ENCODE measurements at places on chromosomes 7 and 10. TPM values are rescaled to one million over a fixed set of nuclear protein-coding genes. Genes with fewer than 3 reads are reported as not detected.

- DNase-seq: no peak
Measured at GRCh38 chr7:125424721-125425120, 495.1 kb upstream of the POT1 start.

DNA sequence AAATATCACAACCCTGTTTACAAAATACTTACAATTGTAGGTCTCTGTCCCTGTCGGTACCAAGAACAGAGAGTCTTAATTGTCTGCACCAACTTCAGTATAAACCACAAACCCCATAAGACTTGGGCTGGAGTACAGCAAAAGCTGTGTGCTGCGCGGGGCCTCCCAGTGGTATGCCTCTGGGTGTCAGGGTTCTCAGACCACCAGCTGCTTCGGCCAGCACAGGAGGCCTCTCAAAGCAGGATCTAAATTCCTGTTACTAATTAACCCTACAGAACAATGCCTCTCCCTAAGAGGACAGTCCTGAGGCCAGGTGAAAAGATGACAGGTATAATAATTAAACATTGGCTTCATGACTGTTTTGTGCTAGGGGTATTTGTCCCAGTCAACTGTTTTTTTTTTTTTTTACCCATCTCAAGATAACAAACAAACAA lies 957 bp upstream of the SVIL start:
- DNase-seq: no peak

DNA sequence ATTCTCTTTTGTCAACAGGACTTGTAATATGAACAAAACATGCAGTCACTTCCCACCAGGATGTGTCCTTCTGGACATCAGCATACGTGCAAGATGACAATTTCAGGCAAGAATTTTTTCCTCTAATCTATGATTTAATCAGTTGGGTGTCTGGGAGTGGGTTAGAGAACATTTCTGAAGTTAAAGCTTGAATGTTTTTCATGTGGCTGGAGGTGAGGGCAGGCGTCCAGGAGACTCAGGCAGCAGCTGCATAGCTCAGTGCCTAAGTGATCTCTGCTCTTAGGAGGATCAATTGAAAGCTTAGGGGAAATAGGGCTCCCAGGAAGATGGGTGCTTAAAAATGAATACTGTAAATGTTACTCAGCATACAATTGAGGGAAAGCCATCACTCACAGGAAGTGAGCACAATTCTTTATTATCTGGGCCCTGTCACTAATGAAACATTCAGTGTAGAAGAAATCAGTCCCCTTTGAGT lies 457.6 kb upstream of the KLF6 start:
- DNase-seq: no peak

ANXA8 gene
- not detected for total RNA-seq

DNA sequence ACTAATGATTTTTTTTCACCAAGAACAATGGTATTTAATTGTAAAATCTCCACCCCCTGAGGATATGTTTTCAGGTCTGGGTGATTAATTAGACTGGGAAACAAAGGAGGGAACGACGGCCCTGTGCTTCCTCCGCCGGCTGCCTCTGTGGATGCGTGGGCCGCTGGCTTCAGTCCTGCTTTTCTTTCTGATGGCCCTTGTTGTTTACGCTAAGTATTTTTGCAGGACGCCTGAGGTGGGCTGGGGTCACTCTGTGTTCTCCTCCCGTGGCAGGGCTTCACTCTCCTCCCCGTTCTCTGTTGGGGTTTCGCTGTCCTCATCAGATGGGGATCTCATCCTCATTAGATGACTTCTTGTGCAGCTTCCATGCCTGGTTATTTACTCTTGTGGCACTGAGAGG lies 5.2 kb upstream of the ACBD5 start:
- no peak for DNase-seq

DNA sequence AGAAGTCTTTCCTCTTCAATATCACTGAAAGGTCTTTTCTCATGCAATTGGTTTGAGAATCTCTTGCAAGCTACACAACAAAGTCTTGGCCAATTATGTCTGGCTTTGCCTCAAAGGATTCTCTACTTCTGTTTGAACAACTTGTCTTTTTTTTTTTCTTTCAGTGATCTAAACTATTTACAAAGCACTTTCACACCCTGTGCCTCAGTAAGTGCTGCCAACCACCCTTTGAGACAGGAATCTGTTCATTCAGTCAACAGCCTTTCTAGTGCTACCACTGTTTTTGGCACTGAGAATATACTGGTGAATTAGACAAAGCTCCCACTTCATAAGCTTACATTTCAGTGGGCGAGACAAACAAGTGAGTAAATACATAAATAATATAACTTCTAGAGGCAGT lies 26.9 kb upstream of the SDK1 start:
- no peak for DNase-seq

DNA sequence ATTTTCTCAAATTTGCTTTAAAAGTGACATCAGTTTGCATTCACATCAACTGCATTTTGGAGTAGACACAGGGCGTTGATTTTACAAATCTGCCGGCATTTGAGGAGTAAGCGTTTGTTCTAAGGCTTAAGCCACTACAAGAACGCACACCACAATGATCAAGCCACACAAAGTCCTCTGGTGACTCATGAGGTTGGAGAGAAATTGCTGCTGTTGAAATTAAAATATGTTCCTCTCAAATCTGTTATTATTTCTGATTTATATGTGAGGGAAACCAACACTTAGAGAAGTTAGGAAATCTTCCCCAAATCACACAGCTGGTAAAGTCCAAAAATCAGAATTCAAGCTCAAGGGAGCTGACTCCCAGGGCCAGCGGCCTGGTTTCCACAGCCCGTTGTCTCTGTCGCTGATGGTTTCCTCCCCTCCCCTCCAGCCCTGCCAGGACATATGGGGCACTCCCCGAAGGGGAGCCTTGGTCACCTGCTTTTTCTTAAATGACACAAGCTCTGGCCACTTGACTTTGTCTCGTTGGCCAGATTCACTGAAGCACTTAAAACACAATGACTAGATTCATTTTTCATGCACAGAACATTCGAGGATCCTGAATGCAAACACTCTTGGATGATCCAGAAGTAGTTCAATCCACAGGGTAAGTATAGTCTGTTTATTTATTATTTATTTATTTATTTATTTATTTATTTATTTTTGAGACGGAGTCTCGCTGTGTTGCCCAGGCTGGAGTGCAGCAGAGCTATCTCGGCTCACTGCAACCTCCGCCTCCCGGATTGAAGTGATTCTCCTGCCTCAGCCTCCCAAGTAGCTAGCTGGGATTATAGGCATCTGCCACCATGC lies 29.2 kb upstream of the KLF6 start:
- no peak for DNase-seq

IFIT1B gene
- 0.82 TPM for total RNA-seq

DNA sequence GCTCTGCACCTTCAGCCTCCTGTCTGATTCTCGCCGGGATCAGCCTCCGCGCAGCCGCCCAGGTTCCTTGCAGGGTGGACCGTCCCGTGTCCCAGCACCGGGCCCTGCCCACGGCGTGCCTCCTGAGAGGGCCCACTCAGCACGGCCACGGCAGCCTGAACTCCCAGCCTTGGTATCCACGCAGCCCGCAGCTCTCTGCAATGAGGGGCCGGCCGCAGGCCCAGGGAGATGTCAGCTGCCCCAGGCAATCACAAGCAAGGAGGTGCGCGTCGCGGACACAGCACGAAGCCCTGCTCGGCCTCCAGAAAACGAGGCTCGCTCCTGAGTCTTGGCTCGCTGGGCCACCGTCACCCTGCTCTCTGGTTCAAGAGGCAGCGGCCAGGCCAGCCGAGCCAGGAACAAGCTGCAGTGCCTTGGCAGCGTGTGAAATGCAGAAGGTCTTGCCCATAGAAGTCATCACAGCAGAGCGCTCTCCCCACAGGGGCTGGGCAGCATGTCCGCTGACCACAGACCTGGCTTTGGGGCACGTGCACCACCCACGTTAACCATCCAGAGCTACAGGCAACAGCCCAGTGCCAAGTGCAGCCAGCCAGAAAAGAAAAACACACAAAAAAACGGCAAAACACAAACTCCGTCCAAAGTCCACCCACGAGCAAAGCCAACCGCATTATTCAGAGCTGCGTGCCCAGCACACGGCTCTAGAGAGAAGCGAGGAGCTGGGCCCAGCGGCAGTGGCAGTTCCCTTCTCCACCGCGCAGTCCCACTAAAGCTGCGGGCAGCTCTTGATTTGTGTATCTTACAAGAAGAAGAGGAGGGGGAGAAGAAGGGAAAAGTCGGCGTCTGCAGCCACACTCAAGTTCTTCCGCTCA lies 13.9 kb downstream of the GPER1 start:
- peak; percentile 60 for DNase-seq

DNA sequence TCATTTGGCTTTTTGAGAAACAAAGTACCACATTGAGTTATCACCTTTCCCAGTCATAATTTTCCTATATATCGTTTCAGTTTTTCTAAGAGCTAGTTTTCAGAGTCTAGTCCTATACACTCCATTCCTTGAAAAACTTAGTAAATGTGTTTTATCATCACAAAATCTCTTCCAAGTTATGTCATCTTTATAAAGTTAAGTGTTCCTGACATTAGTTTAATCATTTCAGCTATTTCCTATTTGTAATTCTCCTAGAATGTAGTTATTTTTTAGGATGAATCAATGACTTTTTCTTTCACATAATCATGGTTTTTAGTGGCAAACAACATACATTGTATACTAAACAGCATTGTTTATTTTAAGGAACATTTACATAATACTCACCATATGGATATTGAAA lies 191.7 kb upstream of the BET1 start:
- no peak for DNase-seq

DNA sequence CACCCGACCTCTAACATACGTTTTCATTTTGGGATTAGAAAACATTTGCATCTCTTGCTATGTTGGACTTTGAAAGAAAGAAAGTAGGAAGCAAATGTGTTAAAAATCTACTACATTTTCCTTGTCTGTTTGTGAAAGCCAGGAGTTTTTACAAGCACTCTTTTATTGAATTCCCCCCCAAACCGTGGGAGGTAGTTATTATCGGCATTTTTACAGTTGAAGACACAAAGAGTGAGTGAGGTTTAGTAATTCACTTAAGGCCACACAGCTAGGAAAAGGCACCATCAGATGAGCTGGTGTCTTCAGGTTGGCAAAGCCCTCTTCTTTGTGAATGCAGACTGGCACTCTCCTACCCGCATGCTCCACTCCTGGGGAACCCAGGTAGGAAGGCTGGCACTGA lies 23.5 kb upstream of the SFMBT2 start:
- no peak for DNase-seq

UNCX gene
- 15.5 TPM for total RNA-seq

DNA sequence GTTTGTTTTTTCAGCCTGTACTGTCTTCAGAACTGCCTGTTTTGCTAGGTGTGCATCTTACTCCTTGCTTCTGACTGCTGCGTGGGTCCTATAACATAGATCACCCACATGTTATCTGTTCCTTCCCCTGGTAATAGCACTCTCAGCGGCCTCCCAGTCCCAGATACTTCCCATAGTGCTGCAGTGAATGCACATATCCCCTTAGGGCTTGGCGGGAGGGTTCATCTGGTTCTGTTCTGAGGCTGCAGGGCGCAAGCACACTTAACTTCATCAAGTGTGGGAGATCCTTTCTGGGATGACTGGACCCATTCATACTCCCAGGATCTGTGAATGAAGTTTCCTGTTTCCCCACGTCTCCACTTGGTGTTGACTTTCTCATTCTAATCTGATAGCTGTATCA lies 90.7 kb downstream of the CELF2 start:
- no peak for DNase-seq

DNA sequence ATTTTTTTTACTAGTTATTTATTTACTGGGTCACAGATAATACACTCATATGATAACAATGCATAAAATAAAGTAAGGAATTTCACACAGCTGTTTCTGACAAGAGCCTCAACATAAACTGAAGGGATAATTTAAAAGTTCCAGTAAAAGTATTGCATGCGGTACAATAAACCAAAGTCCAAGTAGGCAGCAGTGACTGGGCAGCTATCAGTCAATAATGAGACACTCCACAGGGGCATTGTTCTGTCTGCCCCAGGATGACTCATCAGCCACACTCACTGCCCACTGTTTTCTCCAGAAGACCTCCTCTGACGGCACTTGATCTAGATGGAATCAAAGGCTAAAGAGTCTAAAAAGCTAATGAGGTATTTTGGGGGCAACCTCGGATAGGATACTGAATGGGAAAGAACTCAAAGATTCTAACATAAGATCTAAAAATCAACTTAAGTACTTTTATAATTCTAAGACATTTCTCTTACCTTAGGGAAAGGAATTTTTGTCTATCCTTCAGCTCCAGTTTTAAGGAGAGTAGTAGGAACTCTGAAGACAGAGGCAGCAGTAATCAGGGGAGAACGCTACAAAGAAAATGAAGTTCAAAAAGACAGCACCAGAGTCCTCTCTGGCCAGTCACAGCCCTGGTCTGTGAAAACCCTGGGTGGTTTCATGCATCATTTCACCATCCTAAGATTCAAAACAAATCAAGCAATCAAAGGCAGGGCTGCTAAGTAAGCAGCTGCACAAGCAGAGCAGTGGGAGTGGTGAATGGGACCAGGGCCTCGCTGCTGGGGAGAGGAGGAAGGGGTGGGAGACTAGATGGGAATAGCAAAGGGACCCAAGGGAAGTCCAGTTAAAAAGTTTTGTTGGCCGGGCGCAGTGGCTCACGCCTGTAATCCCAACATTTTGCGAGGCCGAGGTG lies 175.1 kb downstream of the AVL9 start:
- DNase-seq: no peak

DNA sequence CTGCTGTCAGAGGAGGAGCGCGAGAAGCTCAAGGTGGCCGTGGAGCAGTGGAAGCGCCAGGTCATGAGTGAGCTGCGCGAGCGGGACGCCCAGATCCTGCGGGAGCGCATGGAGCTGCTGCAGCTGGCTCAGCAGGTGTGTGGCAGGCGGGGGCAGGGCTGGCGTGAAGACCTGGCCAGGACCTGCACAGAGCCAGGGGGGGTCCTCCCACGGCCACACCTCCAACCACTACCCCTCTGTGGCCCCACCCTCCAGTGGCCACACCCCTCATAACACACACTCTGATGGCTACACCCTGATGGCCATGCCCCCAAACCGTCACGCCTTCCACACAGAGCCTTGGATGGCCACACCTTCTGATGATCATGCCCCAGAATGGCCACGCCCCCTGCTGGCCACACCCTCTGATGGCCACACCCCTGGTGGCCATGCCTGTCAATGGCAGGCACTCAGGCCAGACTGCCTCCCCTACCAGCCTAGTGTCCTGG lies 23.4 kb upstream of the DPYSL4 start:
- no peak for DNase-seq

GRCh38 chr10:65861249-65861648 lies 1064.6 kb upstream of the LRRTM3 start:
- DNase-seq: no peak
